ENCODE measurements at places on chromosomes 2 and 18.

DNA sequence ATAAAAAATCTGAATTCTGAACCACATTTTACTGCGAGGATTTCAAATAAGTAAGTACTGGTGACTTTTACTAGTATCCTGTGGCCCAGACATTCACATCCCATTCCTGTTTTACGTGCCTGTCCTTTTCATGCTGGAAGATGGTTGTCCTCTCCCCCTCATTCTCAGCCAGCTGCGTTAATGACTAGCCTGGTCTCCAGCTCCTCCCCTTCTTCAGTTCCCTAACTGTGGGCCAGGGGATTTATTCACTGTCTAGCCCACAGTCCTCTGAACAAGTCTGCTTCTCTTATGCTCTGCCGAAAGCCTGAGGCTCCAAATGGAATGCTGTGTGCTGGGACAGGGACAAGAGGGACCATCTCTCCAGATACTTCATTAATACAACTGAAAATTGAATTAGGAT lies 373.9 kb downstream of the PTPRM start:
- DNase-seq, result no peak

GRCh38 chr2:42652086-42652485 lies 83.7 kb downstream of the MTA3 start:
- no peak for DNase-seq

DNA sequence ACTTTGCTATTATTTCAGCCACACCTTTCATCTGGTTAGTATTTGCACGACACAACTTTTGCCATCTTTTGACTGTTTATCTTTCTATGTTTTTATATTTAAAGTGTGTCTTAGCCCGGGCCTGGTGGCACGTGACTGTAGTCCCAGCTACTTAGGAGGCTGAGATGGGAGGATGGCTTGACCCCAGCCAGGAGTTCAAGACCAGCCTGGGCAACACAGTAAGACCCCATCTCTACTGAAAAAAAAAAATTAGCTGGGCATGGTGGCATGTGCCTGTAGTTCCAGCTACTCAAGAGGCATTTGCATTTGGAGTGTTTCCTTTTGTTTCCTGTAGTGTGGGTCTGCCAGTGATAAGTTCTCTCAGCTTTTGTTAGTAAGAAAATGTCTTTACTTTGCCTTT lies 88.7 kb upstream of the GLI2 start:
- no peak for DNase-seq

DNA sequence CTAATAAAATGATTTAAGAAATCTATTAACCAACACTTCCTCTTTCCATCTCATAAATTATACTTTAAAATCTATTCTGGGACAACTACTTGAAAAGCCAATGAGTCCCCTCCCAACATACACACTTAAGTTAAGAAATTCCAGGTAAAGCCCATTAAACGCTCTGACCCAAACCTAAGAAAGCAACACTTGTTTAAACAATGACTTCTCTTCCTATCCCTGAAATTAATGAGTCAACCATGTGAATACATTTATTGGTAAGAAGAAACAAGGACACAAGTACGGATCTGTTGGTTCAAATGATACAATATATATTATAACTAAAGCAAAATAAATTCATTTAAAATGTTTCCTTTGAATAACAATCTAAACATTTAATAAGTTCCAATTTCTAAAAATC lies 279.4 kb downstream of the ERBB4 start:
- DNase-seq, result no peak

DNA sequence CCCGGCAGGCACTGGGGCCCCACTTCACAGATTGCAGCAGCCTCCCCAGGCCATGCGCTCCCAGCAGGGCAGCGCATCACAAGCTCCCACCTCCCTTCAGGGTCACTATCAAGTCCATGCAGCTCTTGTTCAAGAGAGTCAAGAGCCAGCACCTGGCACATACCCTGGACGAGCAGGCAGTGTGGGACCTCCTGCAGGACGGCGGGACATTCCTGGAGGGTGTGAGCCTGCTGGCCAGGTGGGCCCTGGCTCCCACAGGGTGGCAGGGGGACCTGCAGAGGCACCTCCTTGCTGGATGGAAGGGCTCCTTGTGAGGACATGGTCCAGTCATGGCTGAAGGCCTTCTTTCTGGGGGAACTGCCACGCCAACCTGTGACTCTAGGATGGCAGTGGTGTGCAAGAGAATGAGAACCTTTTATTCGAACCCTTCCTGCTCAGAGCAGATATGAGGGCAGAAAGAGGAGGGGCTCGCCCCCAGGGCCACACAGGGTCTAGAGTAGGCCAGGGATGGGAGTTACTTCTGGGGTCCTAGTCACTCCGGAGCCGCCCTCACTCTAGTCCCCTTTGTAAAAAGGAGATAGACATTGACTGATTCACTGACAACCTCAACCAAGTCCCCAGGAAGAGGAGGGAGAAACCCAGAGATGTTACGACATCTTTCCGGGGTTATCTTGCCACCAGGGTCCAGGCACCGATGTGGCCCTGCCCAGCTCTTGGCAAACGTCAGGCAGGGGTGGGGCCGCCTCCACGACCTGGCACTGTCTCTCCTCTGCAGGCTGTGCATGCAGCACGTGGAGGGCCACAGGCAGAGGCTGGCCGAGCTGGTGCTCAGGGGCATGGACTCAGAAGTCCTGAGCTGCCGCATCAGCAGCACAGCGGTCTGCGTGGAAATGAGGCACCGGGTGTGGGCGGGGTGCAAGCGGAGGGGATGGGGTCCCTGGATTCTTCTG lies 31.3 kb downstream of the HJURP start:
- peak; percentile 44 for DNase-seq

DNA sequence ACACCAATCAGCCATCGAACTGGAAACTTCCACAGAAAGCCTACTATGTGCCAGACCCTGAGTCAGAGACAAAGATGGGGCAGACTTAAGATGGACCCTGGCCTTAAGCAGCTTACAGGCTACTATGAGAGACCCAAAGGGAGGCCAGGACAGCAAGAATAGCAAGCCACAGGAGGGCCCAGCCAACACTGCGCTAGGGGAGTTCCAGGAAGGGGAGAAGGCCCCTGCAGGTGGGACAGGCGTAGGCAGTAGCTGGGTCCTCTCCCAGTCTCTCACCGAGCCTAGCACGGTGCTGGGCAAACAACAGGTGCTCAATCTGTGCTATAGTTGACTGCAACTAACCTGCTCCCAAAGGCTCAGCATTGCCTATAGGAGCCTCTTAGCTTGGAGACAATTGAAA lies 136.2 kb downstream of the CLIP4 start:
- no peak for DNase-seq

DNA sequence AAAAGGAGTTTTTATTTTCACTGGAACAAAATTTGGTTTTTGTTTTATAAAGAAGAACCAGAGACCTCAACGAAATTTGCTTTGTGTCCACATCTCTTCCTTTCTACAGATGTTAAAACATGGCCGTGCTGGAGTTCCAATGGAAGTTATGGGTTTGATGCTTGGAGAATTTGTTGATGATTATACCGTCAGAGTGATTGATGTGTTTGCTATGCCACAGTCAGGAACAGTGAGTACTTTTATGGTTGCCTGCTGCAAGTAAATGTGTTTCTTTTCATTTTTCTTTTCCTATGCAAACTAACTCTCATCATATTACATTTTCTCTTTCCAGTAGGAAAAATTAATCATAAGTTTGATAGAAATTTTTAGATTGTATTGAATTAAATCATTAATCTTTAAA lies 48.4 kb upstream of the TBR1 start:
- DNase-seq, result no peak

- no peak for DNase-seq
These were observed 6.6 kb upstream of the ASNSD1 start for GRCh38 chr2:189654641-189655040.

- no peak for DNase-seq
These were observed 53.5 kb downstream of the VSNL1 start for GRCh38 chr2:17593841-17594491.

GRCh38 chr2:130842770-130843169 lies 6.1 kb downstream of the ARHGEF4 start:
- DNase-seq, result no peak

DNA sequence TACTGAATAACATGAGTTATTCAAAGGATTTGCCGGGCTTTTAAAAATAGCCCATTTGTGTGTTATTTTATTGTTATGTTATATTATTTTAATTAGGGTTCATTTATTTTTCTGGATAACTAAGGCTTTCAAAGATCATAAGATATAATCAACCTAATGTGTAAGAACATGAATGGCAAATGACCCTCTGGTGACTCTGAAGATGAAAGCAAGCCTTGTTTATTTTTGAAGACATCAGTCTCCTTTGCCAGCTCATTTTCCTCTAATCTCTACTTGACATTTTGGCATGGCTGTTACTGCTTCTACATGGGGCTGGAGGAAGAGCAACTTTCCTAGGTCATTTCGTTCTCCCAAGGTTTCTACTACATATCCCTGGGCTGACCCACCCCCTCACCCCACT lies 10.6 kb downstream of the FAP start:
- DNase-seq, result no peak

GRCh38 chr2:7858624-7859023 lies 823.2 kb upstream of the ID2 start:
- no peak for DNase-seq

DNA sequence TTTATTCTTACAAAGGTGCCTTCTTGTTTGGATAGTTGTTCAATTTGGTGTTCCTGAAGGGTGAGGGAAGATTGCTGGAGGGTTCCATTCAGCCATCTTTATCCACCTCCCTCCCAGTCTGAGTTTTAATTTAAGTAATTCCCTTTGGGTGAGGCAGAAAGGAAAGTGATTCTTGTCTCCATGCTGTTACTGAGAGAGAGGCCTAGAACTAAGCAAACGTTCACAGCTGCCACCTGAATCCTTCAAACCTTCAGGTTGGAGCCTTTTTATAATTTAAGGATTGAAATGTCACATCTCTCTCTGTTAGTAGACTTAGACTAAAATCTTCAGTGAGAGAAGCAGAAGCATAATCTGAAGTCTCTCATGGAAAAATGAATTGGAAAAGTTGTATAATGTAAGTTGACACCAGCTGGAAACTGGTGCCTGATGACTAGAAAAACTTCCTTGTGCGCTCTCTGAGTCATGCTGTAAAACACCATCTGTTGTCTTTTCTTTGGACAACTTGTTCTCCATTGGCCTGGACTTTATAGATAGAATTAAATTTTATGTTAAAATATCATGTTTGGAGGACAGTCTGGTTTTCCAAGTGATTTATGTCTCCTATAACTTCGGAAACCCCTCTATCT lies 14.6 kb downstream of the STRADB start:
- DNase-seq, result no peak

DNA sequence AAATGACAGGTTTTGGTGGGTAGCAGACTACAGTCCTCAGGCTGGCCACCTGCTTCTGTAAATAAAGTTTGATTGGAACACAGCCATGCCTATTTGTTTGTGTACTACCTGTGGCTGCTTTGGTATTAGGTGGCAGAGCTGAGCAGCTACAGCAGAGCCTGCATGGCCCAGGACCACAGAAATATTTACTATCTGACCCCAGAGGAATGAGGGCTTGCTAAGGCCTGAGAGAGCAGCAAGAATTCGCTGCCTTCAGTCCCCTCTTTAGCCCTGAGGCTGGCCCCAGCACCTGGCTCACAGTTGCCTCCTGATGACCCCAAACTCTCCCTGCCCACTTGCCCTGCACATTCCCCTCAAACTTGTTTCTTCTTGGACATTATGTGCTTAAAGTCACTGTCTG lies 32.5 kb downstream of the POLR1A start:
- DNase-seq, result no peak

DNA sequence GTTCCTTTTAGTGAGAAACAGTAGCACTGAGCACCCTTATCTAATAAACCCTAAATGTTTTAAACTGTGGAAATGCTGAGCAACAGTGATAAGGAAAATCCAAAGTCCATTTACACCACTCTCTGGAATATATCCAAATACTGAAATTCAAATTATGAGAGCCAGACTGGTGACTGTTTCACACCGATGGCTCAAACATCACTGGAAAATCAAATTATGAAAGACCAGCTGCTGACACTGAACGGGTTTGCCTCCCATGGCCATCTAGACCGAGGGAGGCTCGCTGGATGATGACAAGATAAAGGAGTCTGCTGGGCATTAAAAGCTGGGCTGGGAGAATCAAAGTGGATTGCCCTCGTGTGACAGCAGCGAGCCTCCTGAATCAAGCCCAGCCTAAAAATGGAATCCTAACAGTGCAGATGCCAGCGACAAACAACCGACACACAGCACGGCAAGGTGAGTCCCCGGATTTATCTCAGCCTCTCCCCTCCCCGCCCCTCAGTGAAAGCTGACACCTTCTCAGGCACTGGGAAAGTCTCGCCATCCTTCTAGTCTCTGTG lies 30.3 kb downstream of the SERPINE2 start:
- peak; percentile 35 for DNase-seq

GRCh38 chr2:71699428-71699827 lies 246.1 kb downstream of the DYSF start:
- DNase-seq, result no peak

All from pancreas (tissue), 10 donors.